HS-5 (cell line): ENCODE measurements at places on chromosomes 7 and 10.

DNA sequence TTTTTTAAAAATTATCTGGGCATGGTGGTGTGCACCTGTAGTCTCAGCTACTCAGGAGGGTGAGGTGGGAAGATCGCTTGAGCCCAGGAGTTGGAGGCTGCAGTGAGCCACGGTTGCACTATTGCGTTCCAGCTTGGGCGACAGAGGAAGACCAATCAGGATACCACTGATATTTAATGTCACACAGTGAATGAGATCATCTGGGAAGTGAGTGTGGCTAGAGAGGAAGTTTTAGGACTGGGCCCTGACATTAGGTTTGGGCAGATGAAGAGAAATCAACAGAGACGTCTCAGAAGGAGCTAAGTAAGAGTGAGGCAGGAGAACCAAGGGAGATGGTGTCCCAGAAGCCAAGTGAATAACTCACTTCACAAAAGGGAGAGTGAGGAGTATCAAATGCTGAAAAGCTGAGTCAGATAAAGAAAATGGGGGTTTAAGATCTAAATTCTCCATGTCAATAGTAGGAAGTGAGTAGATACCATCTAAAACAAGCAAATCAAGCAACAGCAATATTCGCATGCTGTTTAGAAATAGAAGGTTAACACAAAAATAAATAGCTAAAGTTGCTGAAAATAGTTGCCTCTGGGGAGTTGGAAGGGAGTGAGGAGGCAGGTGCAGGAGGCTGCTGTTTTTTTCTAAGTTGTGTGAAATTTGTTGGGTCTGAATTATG, 11.5 kb downstream of the PILRA start:
- DNase-seq, result no peak

DNA sequence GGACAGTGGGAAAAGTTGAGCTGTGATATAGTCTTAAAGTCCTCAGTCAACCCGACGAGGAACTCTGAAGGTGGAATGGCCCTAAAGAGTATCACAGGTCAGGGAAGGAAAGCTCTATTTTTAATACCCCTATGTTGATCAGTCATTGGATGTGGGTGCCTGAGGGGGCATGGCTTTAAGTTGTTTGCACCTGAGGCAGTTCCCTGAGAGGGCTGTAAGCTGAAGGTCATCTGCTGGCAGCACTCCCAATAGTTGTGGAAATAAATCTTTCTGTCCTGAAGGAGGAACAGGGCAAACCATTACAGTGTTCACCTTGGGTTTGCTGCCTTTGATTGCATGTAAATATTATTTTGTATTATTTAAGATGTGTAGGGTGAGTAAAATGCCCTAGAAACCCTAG, 17.8 kb upstream of the C1GALT1 start:
- DNase-seq, result no peak

- DNase-seq, result no peak
Measured at GRCh38 chr10:119357412-119358151, 150.2 kb downstream of the GRK5 start.

- peak; percentile 98 for DNase-seq
Measured at GRCh38 chr7:46369933-46370654, 449.0 kb upstream of the IGFBP3 start.

- no peak for DNase-seq
Measured at GRCh38 chr7:77778535-77778934, 19.7 kb downstream of the TMEM60 start.

GRCh38 chr10:104434601-104435000, 81.0 kb downstream of the CFAP58 start:
- no peak for DNase-seq

DNA sequence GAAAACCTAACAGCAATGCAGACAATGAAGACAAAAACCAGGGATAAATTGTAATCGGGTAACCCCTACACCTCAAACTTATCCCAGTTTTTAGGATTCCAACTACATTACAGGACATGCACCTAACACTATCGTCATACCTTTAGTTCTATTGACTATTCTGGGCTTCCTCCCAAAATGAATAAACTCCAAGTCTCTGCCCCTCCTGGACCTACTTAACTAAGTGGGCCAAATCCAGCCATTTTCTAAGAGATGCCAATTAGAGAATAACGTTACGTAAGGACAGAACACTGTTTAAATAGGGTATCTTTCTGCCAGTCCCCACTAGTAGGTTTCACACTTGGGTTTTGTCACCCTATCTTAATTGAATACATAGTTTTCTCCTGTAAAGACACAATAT, 253.1 kb upstream of the MKLN1 start:
- no peak for DNase-seq

DNA sequence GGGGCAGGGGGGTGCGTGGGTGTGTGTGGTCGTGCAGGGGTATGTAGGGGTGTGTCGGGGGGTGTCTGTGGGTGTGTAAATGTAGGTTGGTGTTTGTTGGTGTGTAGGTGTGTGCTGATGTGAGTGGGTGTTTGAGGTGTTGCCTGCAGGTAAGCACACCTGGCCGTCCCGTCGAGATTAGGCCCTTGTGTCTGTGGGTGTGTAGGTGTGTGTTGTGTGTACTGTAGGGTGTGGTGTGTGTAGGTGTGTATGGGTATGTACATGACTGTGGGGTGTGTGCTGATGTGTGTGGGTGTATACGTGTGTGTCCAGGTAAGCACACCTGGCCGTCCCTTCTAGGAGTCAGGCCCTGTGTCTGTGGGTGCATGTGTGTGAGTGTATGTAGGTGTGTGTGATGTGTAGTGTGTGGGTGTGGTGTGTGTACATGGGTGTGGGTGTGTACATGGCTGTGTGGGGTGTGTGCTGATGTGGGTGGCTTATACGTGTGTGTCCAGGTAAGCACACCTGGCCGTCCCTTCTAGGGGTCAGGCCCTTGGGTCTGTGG, 15.8 kb downstream of the FAM20C start:
- no peak for DNase-seq

GRCh38 chr7:1664711-1665548, 5.1 kb upstream of the ELFN1 start:
- DNase-seq, result no peak
